ENCODE measurements at places on chromosomes 12 and 14.

GRCh38 chr12:54736549-54736948 is 88.4 kb upstream of the DCD start:
- no peak overlapping the region for H3K27ac ChIP-seq
- no peaks in the 10 kb centered on the region for H3K36me3 ChIP-seq
- H3K4me1 ChIP-seq: no peaks in the 10 kb centered on the region
- no peaks in the 10 kb centered on the region for H3K27me3 ChIP-seq
- no peak overlapping the region for H3K4me3 ChIP-seq
- no peak for DNase-seq

DNA sequence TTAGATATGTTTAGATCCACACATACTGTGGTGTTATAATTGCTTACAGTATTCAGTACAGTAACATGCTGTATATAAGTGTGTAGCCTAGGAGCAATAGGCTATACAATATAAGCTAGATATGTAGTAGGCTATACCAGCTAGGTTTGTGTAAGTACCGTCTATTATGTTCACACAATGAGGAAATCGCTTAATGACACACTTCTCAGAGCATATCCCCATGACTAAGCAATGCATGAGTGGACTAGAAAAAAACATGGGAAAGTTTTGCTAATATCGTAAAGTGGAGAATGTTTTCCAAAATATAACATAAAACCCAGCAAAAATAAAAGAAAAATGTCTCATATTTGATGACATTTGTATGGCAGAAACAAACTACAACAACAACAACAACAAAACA is 27.3 kb downstream of the AKAP3 start:
- no peaks in the 10 kb centered on the region for H3K36me3 ChIP-seq
- no peaks in the 10 kb centered on the region for H3K4me1 ChIP-seq
- H3K27ac ChIP-seq: no peak overlapping the region

DNA sequence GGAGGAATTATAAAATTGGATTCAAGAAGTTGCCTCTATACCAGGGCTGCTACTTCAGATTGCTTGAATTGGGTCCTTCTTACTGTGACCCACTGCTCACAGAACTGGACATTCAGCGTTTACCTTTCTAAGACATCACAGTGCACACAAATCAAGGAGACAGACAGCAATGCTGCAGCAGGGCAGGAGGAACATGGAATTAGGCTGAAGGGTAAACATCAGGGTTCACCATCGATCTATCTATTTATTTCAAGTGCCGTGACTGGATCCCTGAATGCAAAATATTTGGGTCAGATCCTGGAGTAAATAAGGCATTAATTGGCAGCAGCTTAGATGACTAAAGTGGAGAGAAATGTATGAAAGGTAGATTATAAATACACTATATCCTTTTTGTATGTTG is 76.9 kb upstream of the HMGA2 start:
- H3K27me3 ChIP-seq: no peaks in the 10 kb centered on the region
- H3K4me1 ChIP-seq: peaks cover 4% of the 10 kb centered on the region

DNA sequence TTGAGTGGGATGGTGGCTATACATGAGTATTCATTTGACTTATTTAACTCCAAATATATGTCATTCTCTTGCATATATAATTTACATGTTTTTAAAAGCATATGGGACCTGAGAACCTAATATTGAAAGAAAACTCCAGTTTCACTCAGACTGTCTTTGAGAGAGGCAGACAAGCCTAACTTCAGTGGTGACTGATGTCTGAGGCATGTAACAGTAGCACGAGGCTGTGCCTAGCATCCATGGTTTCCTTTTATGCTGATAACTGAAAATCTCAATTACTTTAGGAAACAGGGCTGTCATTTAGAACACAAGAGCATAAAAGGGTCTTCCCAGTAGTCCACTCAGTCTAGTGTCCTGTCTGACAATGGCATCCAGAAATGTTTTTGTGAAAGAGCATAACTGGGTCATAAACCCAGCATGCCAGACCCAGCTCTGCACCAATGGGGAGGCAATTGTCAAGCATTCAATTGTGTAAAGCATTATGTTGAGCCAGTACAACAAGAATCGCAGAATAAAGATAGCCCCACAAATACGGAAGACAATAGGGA is 24.3 kb downstream of the MAPK1IP1L start:
- no peaks in the 10 kb centered on the region for H3K36me3 ChIP-seq
- H3K27ac ChIP-seq: no peak overlapping the region
- H3K27me3 ChIP-seq: no peaks in the 10 kb centered on the region
- H3K4me1 ChIP-seq: peaks cover 25% of the 10 kb centered on the region
- no peak overlapping the region for H3K4me3 ChIP-seq

GRCh38 chr12:117059156-117059555 is 40.1 kb downstream of the TESC start:
- DNase-seq: no peak
- no peaks in the 10 kb centered on the region for H3K4me1 ChIP-seq
- H3K27me3 ChIP-seq: no peaks in the 10 kb centered on the region
- no peaks in the 10 kb centered on the region for H3K36me3 ChIP-seq

GRCh38 chr12:104637604-104638003 is 180.9 kb downstream of the CHST11 start:
- H3K27me3 ChIP-seq: no peaks in the 10 kb centered on the region
- peaks cover 19% of the 10 kb centered on the region for H3K4me1 ChIP-seq
- H3K27ac ChIP-seq: no peak overlapping the region
- DNase-seq: no peak
- H3K36me3 ChIP-seq: no peaks in the 10 kb centered on the region

DNA sequence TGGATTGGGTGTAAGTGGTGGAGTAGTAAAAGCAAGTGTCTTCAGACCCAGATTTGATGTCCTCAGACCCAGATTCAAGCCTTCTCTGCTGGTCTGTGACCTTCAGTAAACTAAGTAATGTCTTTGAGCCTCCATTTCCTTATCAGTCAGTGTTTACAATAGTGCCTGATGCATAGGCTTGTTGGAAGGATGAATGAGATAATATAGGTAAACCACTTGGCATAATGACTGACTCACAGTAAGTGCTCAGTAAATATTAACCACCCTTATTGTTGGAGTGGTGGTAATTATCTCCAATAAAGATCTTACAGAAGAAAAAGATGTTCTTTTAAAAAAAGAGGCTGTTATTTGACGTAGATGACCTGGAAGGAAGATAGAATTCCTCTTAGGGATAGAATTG is 86.2 kb downstream of the IGF1 start:
- no peaks in the 10 kb centered on the region for H3K4me1 ChIP-seq
- no peaks in the 10 kb centered on the region for H3K36me3 ChIP-seq
- H3K4me3 ChIP-seq: no peak overlapping the region
- no peak overlapping the region for H3K27ac ChIP-seq
- DNase-seq: no peak

DNA sequence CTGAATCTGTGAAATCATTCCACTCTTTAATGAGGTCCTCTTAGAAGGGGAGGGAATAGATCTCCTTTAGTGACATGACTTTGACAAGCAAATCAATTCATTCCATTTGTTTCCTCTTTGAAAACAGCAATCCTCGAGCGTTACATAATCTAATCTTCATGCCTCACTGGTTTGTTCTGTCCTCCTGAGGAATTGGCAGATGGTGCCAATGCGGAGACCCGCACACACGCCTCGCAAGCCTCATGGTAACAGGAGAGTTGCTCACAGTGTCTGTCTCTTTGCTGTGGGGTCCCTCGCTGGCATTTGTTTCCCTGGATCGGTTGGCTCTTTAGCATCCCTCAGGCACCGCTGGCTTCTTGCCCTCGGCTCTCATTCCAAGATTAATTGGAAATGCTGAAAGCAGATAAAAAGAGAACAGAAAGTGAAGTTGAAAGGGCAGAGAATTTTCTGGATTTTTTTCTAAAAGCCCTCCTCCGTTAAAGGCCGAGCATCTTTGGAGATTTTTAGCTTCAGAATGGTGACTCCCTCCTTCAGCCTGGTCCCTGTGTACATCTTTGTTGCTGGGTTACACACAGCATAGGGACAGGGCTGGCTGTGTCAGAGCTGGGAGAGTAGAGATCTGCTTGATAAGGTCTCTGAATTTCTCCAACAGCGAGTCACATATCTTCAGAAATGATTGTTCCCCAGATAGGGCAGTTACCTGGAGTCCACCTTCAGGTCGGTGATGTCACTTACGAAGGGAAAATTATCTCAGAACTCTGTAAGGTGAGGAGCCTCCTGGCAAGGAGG is 10.1 kb upstream of the CABP1 start:
- no peaks in the 10 kb centered on the region for H3K4me1 ChIP-seq
- no peak overlapping the region for H3K27ac ChIP-seq
- H3K4me3 ChIP-seq: no peak overlapping the region
- no peak for DNase-seq
- H3K27me3 ChIP-seq: no peaks in the 10 kb centered on the region

GRCh38 chr12:61757831-61758505 is 502.2 kb upstream of the USP15 start:
- peaks cover 3% of the 10 kb centered on the region for H3K4me1 ChIP-seq
- no peaks in the 10 kb centered on the region for H3K27me3 ChIP-seq
- peak overlapping the region; percentile 1 for H3K4me3 ChIP-seq
- no peaks in the 10 kb centered on the region for H3K36me3 ChIP-seq
- H3K27ac ChIP-seq: peak overlapping the region; percentile 50

DNA sequence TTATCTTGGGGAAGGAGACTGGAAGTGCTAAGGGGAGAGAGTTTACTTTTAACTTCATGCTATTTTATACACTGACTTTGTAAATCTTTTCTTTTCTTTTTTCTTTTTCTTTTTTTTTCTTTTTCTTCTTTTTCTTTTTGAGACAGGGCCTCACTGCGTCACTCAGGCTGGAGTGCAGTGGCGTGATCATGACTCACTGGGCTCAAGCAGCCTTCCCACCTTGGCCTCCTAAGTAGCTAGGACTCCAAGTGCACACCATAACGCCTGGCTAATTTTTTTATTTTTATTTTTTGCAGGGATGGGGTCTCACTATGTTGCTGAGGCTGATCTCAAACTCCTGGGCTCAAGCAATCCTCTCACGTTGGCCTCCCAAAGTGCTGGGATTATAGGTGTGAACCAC is 294.6 kb upstream of the PRICKLE1 start:
- H3K36me3 ChIP-seq: no peaks in the 10 kb centered on the region
- H3K4me3 ChIP-seq: no peak overlapping the region
- no peak for DNase-seq
- no peaks in the 10 kb centered on the region for H3K27me3 ChIP-seq

GRCh38 chr12:58804749-58805148 is 115.6 kb downstream of the LRIG3 start:
- DNase-seq: no peak
- no peak overlapping the region for H3K27ac ChIP-seq
- H3K27me3 ChIP-seq: no peaks in the 10 kb centered on the region
- no peak overlapping the region for H3K4me3 ChIP-seq
- no peaks in the 10 kb centered on the region for H3K4me1 ChIP-seq

DNA sequence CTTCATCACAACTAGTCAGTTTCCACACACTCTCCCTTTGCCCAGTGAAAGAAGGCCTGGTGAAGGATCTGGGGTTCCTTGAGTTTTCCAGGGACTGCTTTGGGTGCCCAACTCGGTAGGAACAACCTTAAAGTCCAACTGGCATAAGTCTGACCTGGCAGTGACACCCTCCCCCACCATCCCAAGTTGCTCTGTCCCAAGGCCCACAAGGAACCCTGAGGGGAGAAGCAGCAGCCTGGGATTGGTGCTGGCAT is 1.6 kb downstream of the KMT2D start:
- peak overlapping the region; percentile 94 for H3K4me3 ChIP-seq
- H3K27me3 ChIP-seq: no peaks in the 10 kb centered on the region
- H3K27ac ChIP-seq: peak overlapping the region; percentile 94
- DNase-seq: no peak
- H3K4me1 ChIP-seq: peaks cover 55% of the 10 kb centered on the region
- H3K36me3 ChIP-seq: no peaks in the 10 kb centered on the region

DNA sequence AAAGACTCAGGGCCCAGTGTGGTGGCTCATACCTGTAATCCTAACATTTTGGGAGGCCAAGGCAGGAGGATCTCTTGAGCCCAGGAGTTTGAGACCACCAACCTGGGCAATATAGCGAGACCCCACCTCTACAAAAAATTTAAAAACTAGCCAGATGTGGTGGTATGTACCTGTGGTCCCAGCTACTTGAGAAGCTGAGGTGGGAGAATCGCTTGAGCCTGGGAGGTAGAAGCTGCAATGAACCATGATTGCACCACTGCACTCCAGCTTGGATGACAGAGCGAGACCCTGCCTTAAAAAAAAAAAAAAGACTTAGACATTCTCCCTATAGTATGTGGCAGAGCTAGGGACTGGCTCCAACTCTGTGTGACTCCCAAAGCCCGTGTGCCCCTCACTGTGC is 2.9 kb downstream of the UBE3B start:
- DNase-seq: no peak
- peaks cover 23% of the 10 kb centered on the region for H3K4me1 ChIP-seq
- H3K27ac ChIP-seq: no peak overlapping the region
- H3K36me3 ChIP-seq: peaks cover 20% of the 10 kb centered on the region
- H3K4me3 ChIP-seq: no peak overlapping the region

GRCh38 chr14:89501381-89501780 is 84.3 kb upstream of the FOXN3 start:
- DNase-seq: no peak
- H3K4me3 ChIP-seq: no peak overlapping the region
- no peaks in the 10 kb centered on the region for H3K4me1 ChIP-seq
- H3K36me3 ChIP-seq: no peaks in the 10 kb centered on the region

GRCh38 chr12:67358781-67359338 is 89.7 kb downstream of the CAND1 start:
- H3K4me1 ChIP-seq: peaks cover 3% of the 10 kb centered on the region
- H3K27me3 ChIP-seq: no peaks in the 10 kb centered on the region
- no peak overlapping the region for H3K27ac ChIP-seq
- H3K36me3 ChIP-seq: no peaks in the 10 kb centered on the region

- no peaks in the 10 kb centered on the region for H3K4me1 ChIP-seq
- no peak overlapping the region for H3K4me3 ChIP-seq
- no peak overlapping the region for H3K27ac ChIP-seq
- no peaks in the 10 kb centered on the region for H3K27me3 ChIP-seq
- no peak for DNase-seq
- no peaks in the 10 kb centered on the region for H3K36me3 ChIP-seq
Measured at GRCh38 chr14:56474419-56475022, 105.1 kb upstream of the TMEM260 start.

GRCh38 chr12:103807561-103808238 is 33.3 kb downstream of the NT5DC3 start:
- H3K36me3 ChIP-seq: peaks cover 4% of the 10 kb centered on the region
- no peaks in the 10 kb centered on the region for H3K27me3 ChIP-seq
- H3K4me1 ChIP-seq: peaks cover 38% of the 10 kb centered on the region

GRCh38 chr14:97056086-97056485 is 258.9 kb downstream of the VRK1 start:
- H3K36me3 ChIP-seq: no peaks in the 10 kb centered on the region
- no peaks in the 10 kb centered on the region for H3K27me3 ChIP-seq
- H3K4me1 ChIP-seq: no peaks in the 10 kb centered on the region
- H3K4me3 ChIP-seq: no peak overlapping the region
- H3K27ac ChIP-seq: no peak overlapping the region

DNA sequence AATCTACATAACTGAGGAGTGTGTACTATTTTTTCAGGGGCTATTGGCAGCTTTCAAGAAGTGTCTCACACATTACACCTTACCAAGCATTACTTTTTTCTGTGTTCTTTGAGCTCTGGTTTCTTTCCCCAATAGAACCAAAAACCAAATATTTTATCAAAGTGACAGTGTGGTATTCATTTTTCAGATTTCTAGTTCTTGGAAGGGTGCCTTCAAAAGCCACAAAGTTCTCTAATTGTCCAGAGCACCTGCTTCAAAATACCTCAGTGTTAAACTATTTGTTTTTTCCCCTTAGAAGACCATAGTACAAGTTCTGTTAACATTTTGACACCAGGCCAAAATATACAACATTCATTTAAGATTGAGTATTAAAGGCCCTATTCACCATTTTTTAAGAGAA is 515.7 kb downstream of the ETNK1 start:
- H3K27ac ChIP-seq: no peak overlapping the region
- no peaks in the 10 kb centered on the region for H3K4me1 ChIP-seq
- no peaks in the 10 kb centered on the region for H3K27me3 ChIP-seq
- H3K36me3 ChIP-seq: no peaks in the 10 kb centered on the region
- DNase-seq: no peak

- no peaks in the 10 kb centered on the region for H3K27me3 ChIP-seq
- no peak for DNase-seq
- H3K36me3 ChIP-seq: no peaks in the 10 kb centered on the region
- no peak overlapping the region for H3K27ac ChIP-seq
- H3K4me1 ChIP-seq: no peaks in the 10 kb centered on the region
Measured at GRCh38 chr12:7647071-7647470, 18.6 kb downstream of the APOBEC1 start.
